ENCODE measurements at places on chromosomes 13 and 19.

DNA sequence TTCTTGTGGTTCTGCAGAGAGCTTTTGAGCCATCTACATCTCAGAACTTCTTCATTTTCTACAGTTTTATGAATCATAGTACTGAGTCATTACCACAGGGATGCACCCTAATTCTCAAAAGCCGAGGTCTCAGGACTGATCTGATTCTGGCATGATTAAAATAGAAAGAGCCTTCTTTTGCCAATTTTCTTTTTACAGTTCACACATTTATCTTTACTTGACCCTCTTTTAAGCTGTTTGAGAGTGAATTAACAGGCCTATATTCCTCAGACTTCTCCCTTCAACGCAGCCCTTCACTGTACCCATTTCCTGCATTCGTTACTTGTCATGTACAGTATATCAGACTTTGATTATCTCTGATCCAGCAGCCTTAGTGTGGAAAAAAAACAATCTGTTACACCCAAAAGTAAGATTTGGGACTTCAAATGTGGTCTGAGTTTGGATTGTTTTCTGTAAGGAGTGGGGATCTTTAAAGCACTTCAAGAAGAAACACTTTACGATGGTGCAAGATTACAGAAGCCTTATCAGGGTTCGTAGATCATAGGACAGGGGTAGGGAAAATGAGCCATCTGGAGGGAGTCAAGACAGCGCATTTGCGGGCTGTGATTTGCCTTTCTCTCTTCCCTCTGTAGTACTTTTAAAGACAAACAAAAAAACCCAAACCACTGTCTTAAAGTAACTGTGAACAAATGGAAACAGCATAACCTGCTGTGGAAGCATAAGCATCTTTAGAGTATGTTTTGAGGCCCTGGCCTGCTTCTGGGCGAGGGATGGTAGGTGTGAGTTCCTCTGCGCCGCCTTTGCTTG is 15.3 kb upstream of the GPR183 start:
- DNase-seq = no peak

- DNase-seq = no peak
These were observed 15.9 kb upstream of the FCHO1 start for GRCh38 chr19:17735410-17735809.

GRCh38 chr19:16467581-16467980 is 4.2 kb downstream of the EPS15L1 start:
- no peak for DNase-seq

DNA sequence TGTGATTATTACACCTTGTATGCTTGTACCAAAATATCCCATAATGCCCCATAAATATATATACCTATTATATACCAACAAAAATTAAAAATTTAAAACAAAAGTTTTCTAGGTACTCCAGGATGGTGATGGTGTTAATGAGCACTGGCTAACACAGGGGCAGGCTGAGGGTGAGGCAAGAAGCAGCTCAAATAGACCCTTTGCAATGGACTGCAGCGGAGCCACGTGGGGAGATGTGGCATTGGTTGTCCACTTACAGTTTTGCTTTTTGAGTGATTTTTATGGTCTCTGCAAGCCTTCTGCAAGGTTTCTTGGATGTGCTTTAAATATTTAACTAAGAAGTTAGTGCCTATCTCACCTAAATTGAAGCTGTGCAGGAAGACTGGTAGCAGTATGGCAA is 132.9 kb downstream of the RAP2A start:
- DNase-seq = no peak

- no peak for DNase-seq
These were observed 74.6 kb upstream of the NPAS1 start for GRCh38 chr19:46944918-46945628.

GRCh38 chr19:27654266-27654990 is 1558.5 kb downstream of the UQCRFS1 start:
- DNase-seq = no peak

- DNase-seq = no peak
These were observed 2151.4 kb upstream of the PCDH20 start for GRCh38 chr13:63567031-63567430.

DNA sequence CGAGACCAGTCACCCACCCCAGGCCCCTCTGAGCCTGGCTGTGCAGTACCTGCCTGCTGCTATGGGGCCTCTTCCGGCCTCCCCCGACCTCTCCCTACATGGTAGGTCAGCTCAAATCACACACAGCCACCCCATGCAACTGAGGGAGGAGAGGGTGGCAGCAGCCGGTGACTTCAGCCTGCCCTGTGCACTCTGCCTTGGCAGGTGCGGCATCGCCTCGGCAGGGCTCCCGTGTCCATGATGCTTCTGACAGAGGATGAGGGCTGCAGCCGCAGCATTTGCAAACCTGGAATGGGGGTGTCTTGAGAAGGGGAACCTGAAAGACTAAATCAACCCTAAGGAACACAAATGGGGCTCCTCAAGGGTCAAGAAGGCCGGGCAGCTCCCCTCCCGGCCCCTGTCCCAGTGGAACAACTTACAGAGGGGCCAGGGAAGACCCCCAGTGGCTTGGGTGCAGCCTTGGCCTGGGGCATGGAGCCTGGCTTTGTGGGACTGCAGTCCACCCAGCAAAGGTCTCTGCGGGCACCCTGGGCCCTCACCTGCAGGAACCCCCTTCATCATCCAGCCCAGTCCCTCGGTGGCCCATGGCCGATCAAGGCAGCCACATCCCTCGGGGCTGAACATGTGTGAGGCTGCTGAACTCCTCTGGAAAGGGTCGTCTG is 6.7 kb downstream of the TEX29 start:
- DNase-seq = no peak

Data from NCI-H1436 treated with DMSO at 0.1 percent for 48 hours (cell line).